ENCODE measurements at places on chromosomes 3 and 15.

- DNase-seq, result no peak
These were observed 82.2 kb upstream of the THBS1 start for GRCh38 chr15:39498629-39499028.

DNA sequence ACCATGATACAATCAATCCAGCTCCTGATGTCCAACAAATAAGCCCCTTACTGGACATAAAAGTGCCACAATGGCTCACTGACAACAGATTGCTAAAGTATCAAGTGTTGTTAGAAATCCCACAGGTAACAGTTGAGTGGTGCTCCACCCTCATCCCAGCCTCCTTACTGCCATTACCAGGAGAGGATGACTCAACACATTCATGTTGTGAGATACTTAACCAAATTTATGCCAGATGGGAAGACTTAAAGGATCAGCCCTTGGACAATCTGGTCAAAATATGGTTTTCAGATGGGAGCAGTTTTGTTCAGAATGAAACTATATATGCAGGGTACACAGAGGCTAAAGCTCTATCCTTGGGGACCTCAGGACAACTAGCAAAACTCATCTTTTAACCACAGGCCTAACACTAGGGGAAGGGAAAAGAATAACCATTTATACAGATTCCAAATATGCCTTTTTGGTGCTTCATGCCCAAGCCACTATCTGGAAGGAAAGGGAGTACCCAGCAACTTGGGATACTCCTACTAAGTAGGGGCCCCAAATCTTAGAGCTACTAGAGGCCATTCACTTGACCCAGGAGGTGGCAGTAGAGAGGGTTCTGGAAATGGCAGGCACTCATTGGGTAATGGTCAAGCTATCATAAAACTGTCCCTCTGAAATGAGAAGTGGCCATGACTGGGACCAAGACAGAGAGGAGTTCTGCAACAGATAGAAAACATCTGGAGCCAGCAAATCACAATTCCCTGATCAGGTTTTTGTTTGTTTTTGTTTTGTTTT lies 6.9 kb upstream of the ZNF662 start:
- no peak for DNase-seq

- peak; percentile 46 for DNase-seq
These were observed 6.7 kb downstream of the NANOGP8 start for GRCh38 chr15:35078221-35078915.

- DNase-seq, result no peak
These were observed 81.3 kb downstream of the CADPS start for GRCh38 chr3:62793946-62794345.

DNA sequence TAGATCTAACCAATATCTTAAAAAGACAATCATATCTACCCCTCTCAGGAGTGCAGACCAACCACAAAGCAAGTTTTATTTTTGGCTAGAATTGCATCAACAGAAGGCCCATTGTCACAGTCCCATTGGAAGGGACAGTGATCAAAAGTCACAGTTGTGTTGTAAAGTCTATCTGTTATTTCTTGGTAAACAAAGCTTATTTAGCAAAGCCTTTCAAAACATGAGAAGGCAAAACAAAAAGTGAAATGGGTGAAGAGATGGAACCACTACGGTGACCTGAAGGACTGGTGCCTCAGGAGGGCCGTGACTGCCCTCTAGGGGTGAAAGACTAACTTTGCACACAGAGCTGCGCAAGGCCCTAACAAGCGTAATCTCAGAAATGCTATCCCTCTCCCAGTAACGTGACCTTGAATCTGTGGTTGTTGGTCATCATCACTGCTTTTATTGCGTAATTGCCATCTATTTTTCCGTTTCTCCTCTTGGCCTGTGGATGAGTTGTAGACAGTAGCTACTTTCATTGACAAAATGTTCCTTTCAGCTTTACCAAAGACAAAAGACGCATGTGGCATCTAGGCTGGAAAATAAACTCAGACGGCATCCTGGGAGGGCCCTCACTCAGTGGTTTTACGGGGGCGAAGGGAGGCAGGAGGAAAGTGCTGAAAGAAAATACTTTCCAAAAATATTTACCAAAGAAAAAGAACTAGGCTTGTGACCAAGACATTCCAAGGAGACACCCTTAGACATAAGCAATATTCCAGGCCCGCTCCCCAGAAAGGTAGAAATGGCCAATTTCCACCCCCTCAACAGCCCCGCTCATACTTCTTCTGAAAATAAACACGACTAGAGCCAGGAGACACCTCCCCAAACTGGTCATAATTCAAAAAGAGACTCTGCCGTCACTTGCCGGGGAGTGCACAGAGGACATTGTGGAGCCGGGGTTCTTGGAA lies 79.4 kb downstream of the FRMD4B start:
- DNase-seq, result peak; percentile 87

GRCh38 chr3:197226179-197226578 lies 72.2 kb downstream of the DLG1 start:
- DNase-seq, result no peak

DNA sequence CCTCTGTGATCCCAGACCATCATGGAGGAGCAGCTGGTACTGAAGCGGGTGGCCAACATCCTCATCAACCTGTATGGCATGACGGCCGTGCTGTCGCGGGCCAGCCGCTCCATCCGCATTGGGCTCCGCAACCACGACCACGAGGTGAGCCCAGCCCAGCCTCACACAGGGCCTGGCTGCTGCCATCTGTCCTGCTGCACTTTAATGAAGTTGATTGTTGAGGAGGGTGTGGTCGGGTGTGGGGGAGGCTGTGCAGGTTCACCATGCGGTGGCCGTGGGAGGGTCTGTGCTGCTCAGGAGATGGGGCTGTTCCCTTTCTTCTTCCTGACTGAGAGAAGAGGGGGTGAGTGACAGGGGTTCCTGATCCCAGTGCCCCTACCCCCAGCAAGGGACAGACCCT lies 30.6 kb downstream of the ACAD9 start:
- DNase-seq, result no peak

- peak; percentile 26 for DNase-seq
These were observed 1.6 kb downstream of the C15orf39 start for GRCh38 chr15:75203017-75203907.

DNA sequence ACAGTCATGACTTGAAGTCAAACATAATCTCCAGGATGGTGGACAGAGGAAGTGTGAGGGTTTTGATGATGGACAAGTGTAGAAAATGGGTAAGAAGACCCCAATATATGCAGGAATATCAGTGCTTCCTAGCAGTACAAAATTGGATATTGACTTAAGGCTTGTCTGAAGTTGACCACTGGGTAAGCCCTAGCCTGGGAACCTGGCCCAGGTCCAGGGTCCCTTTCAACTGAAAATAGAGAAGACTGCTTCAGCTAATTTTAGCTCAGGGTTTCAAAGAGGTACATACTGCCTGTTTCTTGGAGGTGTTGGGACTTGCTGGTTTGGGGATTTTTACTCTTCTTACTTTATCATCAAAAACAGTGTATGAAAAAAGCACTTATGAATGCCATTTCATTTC lies 4.7 kb downstream of the NR1D2 start:
- DNase-seq, result no peak

- DNase-seq, result peak; percentile 77
These were observed 8.0 kb upstream of the ACAP2 start for GRCh38 chr3:195450731-195451229.

DNA sequence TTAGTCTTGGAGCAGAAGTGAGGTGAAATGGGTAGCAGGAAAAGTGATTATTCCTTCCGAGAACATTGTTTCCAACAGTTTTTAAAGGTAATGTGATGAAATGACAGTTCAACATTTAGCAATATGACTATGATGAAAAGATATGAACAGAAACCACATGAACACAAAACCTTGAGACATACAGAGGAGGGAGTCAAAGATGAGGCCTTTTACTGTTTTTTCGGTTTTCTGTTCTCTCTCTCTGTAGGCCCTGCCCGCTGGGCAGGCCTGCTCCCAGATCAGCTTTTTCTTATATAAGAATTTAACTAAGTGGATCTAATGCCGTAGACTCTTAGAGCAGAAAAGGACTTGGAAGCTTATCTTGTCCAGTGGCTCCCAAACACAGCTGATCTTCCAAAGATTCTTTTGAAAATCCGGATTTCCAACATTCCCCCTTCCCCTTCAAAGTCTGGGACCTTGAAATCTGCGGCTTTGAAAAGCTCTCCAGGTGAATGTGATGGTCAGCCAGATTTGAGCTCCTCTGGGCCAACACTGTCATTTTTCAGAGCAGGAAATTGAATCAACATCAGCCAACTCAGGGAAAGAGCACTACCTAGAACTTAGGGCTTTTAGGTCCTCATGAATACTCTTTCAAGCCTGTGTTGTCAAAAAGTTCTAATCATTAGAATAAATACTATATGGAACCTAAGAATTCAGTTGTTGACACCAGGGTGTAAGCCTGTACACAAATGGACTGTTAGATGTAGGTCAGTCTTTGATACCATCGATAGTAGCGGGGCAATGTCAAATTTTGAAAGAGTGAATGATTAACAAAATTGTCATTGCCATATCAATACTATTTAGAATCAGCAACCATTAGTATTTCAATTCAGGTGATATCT lies 372.7 kb downstream of the SHQ1 start:
- no peak for DNase-seq

DNA sequence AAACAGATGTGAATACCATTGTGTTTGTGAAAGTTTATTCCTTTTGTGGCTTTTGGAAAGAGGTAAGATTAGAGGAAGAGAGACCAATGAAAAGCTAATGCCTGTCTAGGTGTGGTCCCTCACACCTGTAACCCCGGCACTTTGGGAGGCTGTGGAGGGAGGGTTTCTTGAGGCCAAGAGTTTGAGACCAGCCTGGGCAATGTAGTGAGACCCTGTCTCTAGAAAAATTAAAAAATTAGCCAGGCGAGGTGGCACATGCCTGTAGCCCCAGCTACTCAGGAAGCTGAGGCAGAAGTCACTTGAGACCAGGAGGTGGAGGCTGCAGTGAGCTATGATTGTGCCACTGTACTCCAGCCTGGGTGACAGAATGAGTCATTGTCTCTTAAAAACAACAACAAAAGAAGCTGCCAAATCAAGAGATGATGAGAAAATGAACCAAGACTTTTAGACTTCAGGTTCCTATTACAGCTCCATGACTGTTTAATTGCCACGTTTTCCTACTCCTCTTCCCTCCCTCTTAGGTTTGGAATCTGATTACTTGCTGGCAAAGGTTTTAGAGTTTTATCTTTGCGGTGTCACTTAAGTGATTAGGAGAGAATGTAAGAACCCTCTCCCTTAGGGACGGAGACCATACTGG lies 68.7 kb downstream of the CGNL1 start:
- DNase-seq, result peak; percentile 41

GRCh38 chr3:157279237-157279636 lies 119.3 kb upstream of the CCNL1 start:
- no peak for DNase-seq

GRCh38 chr3:130679218-130679617 lies 67.4 kb downstream of the PIK3R4 start:
- no peak for DNase-seq

GRCh38 chr15:69435985-69436384 lies 16.6 kb upstream of the RPLP1 start:
- DNase-seq, result peak; percentile 58

- DNase-seq, result peak; percentile 30
These were observed 8.5 kb downstream of the HTR3D start for GRCh38 chr3:184040010-184040409.

- DNase-seq, result no peak
These were observed 216.7 kb downstream of the CDIN1 start for GRCh38 chr15:36796161-36796560.

DNA sequence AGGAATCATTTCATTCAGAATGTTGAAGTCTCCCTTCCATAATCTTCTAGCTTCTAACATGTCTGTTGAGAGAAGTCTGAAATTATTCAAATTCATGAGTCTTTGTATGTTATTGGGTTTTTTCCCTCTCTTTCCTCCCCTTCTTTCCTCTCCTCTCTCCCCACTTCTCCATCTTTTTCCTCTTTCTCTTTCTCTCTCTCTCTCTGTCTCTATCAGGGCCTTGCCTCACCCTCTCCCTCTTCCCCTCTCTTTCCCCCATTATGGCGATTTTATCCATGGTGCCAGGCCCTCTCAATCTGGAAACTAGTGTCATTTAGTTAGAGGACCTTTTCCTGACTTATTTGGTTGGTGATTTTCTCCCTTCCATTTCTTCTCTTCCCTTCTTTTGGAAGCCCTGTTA lies 147.3 kb downstream of the SST start:
- no peak for DNase-seq

GRCh38 chr3:71119171-71119570 lies 464.4 kb downstream of the FOXP1 start:
- DNase-seq, result no peak

- DNase-seq, result no peak
These were observed 12.8 kb downstream of the SPTBN5 start for GRCh38 chr15:41881086-41881485.

DNA sequence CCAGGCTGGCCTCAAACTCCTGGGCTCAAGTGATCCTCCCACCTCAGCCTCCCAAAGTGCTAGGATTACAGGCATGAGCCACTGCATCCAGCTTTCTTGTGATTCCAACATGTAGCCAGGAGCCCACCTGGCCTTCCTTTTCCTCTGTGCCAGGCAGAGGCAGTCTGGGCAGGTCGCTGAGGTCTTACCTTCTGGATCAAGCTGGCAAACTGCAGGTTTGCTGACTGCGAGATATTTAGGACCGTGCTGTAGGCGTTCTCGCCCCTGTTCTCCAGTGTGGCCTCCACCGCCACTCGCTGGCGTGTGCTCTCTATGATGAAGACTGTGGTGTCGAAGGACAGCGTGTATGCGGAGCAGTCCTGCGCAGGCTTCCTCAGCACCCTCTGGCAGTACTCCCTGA lies 42.5 kb downstream of the FEM1B start:
- no peak for DNase-seq

DNA sequence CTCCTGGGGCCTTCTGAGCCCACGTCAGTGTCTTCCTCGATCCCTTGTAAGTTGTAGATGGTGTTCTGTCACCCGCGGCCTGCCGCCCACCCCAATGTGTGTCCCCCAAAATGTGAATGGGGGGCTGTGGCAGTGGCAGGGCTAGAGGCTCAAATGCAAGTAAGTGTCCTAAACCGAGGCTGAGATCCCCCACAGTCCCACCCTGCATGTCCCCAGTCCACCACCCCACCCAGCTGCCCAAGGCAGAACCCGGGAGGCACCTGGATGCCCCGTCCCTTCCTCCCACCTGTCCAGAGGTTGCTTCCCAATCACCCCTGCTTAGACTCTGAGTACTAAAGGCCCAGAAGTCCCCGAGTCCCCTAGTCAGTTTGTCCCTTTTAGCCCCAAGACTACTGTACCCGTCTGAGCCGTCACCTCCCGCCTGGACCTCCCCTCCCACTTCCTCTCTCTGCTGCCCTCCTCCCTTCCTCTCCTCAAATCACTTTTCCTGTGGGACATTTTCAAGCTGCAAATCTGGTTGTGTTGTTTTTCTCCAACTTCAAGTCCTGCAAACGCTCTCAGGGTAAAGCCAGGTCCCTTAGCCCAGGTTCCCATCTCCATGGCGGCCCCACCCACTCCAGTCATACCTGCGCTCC lies 11.8 kb upstream of the PLXND1 start:
- DNase-seq, result peak; percentile 49

- DNase-seq, result no peak
These were observed 7.3 kb upstream of the TRNT1 start for GRCh38 chr3:3119393-3119851.

GRCh38 chr3:134576831-134577230 lies 74.0 kb downstream of the KY start:
- no peak for DNase-seq
